ENCODE measurements at places on chromosomes 12 and 14.

GRCh38 chr12:75900781-75901254 lies 130.8 kb downstream of the PHLDA1 start:
- no peak for DNase-seq

GRCh38 chr14:50335389-50335788 lies 23.3 kb downstream of the DMAC2L start:
- DNase-seq: no peak

DNA sequence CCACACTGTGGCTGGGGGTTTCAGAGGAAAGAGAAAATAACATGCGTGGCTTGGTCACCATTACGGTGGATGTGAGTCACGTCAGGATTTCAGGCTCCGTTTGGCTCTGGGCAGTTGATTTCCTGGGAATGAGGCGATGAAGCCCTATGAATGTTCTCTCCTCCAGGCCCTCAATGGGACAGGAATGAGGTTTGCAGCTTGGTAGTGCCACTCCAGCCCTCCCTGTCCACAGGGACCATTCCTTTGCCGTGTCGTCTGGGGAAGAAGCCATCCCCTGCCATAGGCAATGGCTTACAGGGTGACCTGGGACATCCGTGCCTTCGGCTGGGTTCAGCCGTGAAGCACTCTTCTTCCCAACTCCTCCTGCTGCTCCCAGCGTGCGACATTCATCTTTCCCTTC lies 95.0 kb downstream of the FBXL14 start:
- no peak for DNase-seq

DNA sequence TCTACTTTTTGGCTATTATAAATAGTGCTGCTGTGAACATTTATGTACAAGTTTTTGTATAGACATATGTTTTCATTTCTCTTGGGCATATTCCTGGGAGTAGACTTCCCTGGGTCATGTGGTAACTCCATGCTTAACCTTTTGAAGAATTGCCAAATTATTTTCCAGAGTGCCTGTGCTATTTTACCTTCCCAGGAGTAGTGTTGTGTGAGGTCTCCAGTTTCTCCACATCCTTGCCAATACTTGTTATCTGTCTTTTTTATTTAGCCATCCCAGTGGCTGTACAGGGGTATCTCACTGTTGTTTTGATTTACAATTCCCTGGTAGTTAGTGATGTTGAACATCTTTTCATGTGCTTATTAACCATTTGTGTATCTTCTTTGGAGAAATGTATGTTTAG lies 18.9 kb downstream of the UBE3B start:
- no peak for DNase-seq

- DNase-seq: no peak
These were observed 450.4 kb downstream of the LRFN5 start for GRCh38 chr14:42057111-42057510.

DNA sequence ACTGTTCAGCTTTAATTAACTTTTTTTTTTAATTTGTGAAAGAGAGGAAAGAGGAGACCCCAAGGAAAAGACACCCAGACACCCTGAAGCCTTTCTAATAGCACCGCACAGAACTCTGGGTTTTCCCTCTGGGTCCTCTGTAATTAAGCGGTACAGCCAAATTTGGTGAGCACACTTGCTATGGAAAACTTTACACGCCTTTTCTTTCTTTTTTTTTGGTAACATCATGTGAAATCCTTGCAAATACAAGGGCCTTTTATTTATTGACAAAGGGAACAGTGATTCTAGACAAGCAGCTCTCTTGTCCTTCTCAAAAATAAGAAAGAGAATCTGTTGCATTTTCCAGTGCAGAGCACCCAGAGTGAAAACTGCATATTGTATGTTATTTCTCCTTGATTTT lies 44.4 kb upstream of the CPM start:
- no peak for DNase-seq

GRCh38 chr12:7750350-7750749 lies 3.2 kb upstream of the CLEC4C start:
- DNase-seq: no peak
